ENCODE measurements at places on chromosomes 3 and 15.

- DNase-seq = no peak
Observed at GRCh38 chr15:66834881-66835878, 133.1 kb downstream of the SMAD6 start.

- DNase-seq = no peak
Observed at GRCh38 chr3:59762941-59763340, 713.1 kb upstream of the CFAP20DC start.

DNA sequence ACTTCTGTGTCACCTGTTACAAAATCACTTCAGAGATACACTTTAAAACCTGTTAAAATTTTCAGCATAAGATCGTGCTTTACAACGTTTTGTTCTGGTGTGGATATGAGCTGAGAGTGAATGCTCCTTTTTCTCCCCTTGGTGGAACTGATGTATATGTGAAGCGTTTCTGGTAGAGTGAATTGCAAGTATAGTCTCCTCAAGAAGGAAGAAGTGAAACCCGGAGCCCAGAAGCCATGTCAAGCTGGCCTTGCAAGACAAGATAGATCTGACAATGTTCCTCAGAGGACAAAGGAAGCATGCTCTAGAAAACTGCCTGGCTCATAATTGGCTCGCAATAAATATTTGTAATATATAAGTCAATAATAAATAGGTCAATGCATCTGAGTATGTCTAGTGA lies 23.6 kb downstream of the SERPINI2 start:
- DNase-seq = no peak

DNA sequence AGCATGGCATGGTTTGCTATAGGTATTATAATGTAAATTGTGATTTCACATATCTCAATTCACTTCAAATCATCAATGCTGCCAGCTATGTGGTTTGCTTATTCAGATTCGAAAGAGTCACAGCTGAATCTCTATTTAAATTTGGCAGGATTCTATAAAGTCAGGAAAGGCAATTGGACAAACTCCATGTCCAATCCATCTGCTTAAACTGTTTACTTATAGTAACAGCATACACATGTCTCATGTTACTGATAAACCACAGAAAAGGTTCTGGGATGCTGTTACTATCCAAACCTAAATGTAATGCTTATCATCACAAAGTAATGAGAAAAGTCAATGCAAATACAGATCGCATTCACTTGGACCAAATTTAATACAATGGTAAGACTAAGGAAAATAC lies 229.7 kb downstream of the ISL2 start:
- no peak for DNase-seq

DNA sequence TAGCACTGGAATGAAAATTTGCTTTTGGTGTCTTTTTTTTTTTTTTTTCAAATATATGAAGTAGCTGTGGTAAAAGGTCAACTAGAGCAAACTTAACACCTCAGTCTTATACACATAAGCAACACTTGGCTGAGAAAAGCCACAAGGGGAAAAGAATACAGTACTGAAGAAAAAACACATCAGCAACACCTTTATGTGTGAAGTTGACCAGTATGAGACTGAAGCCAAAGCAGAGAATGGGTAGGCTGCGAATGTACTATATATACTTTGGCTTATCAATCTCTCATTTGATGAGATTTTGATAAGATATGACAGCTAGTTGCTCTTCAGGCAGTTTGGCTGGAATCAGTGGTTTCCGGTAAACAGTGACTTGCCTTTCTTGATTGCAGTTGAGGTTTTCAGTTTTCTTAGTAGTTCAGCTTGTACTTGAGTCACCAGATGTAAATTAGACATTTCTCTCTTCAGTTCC lies 22.0 kb upstream of the ZCWPW2 start:
- DNase-seq = peak; percentile 5

DNA sequence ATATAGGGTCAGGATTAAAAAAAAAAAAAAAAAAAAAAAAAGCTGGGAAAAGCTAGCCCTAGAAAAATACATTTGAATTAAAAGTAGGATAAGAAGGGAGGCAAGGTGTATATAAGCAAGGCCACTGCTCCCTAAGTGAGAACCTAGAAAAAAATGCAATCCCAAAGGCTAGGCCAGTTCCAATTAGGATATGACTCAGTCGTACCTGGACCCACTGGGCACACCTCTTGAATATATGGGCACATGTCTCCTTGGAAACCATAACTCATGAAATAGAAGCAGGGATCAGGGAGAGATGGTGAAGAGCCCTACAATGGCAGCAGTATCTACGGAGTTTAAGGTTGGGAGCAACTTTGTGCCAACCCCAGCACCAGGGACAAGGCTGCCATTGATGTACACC lies 314.1 kb upstream of the IL12A start:
- no peak for DNase-seq

GRCh38 chr3:24428481-24428880 lies 66.2 kb downstream of the THRB start:
- DNase-seq = no peak

DNA sequence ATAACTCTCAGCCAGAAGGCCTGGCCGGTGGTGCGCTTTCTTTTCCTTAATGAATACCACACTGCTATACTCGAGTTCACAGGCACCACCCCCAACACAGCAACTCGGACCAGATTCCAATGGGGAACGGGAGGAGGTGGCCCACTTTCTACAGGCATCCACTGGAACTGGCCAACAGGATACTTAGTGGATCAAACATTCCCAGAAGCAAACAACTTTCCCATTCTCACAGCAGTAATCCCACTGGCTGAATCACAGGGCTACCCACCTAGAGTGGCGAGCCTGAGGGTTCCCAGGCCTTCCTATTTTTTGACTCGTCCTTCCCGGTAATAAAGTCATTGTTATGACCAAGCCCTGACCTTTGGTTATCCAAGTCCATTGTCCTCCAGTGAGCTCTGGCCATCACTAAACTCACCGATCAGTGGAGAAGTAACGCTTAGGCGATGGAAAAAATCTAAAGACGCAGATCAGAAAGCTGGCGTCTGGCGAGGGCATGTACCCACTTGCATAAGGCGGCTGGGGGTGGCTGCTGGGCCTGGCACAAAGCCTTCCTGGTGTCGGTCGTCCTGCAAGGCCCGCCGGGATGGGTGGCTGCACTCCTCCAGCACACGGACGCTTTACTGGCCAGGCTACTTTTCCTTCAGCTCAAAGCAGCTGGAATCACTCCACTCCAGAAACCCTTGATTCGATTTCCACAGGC lies 1.2 kb downstream of the EOGT start:
- no peak for DNase-seq

DNA sequence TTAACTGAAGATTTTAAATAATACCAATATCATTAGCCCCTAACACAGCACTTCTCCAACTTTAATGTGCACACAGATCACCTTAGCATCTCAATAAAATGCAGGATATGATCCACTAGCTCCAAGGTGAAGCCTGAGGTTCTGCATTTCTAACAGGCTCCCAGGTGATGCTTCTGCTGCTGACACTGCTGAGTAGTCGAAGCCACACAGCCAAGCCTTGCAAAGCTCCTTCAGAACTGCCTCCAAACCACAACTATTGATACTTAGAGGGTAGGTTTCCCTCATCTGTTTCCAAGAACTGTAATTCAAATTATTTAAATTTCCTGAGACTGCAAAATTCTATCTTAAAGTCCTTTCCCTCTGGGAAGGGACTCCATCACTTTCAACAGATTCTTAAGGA lies 3.9 kb downstream of the RIOX2 start:
- DNase-seq = no peak

- no peak for DNase-seq
Observed at GRCh38 chr3:55968331-55968730, 481.2 kb upstream of the WNT5A start.

- no peak for DNase-seq
Observed at GRCh38 chr15:90029024-90029423, 27.9 kb downstream of the ZNF710 start.

DNA sequence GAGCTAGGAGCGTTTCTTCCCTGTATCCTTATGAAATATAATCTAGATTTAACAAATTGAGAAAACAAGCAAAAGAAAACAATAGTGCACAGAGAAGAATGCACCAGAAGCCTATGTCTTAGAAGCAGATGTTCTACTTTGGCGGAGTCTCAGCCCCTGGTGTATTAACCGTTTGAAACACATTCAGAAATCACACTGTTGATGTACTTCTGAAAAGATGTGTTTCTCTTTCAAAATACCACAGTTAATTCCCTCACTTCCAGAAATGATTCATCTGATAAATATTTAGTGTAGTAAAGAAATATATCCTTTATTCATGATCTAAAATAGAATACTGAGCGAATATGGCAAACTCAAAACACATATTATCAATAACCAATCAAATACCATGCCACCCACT lies 77.7 kb downstream of the CBLB start:
- DNase-seq = no peak

DNA sequence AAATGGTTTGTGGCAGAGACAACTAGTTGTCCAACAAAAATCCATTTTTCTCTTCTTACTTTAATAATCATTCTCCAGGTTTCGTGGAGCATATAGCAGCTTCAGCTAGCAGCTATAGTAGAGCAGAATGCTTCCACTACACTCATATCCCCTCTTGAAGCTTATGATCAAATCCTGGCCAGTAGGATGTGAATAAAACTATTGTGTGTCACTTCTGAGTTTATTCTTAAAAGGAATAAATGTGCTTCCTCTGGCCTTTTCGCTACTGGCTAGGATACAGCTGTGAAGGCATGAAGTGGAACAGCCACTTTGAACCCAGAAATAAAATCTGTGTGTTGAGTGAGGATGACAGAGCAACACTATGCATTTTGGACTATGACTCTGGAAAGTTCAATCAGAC lies 7.8 kb upstream of the CPOX start:
- no peak for DNase-seq

DNA sequence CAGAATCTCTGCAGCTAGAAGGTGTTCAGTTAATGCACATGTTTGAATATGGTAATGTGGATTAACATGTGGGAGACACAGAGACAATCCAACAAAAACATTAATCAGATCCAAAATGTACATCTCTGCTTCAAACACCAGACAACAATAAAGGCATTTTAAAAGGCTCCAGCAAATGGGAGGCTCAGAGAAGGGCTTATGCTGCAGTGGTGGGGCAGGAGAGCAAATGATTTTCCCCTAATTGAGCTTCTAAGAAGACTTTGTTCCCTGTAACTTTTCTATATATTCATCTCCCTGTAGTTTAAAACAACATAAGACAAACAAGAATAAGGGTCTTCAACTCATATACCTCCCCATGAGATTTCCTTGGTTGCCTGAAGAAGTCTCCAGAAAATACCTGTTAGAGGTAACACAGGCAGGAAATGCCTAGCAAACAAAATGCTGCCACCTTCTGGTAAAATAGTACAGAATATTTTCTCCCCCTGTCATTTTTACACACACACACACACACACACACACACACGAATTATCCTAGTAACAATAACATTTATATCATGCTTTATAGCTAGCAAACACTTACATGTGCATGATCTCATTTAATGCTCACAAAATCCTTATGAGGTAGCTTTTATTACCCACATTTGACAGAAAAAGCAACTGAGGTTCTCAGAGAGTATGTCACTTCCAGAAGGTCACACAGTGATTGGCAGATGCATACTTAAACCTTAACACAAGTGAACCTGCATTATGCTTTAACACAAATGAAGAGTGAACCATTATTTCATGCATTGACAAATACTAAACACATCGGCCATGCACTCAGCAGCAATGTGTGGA lies 123.4 kb upstream of the MB21D2 start:
- no peak for DNase-seq

DNA sequence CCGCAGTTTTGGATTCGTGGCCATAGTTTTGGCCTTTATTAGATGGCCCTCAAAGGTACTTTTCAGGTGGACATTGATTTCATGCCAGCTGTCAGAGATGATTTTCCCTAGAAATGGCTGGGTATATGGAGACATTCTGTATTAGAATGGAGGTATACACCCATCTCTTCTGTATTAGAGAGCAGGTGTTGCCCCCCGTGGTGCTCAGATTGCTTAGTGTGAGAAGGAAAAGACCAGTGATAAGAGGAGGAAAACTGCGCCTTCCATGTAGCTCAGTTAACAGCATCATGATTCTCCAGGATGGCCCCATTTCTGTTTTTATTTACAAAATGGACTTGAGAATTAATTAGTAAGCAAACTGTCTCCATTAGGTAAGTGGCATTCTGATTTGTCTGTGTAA lies 145.9 kb downstream of the IGF1R start:
- DNase-seq = no peak

DNA sequence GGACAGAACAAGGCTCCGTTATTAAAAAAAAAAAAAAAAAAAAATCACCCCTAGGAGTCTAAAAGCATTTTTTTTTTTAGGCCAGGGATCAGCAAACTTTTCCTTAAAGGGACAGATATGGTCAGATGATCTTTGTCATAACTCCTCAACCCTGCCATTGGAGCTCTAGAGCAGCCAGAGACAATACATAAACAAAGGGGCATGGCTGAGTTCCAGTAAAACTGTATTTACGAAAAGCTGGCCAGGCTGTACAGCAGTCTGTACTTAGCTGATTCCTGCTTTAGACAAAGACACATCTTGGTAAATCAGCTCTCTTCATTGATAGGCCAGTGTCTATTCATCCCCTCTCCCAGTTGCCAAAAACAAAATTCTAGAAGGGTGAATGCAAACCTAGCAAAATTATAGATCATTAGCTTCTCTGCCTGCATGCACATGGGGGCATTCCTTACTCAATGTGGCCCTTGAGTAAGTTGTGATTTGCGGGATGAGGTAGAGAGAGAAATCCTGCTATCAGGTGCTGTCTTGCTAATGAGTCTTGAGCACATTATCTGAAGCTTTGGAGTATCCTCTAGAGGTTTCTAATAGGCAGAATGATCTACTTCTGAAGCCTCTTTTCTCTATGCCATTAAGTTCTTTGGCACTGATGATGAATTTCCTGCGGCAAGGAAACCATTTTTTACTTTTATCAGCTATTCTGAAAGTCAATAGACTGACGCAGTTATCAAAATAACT lies 35.2 kb downstream of the SENP8 start:
- no peak for DNase-seq

DNA sequence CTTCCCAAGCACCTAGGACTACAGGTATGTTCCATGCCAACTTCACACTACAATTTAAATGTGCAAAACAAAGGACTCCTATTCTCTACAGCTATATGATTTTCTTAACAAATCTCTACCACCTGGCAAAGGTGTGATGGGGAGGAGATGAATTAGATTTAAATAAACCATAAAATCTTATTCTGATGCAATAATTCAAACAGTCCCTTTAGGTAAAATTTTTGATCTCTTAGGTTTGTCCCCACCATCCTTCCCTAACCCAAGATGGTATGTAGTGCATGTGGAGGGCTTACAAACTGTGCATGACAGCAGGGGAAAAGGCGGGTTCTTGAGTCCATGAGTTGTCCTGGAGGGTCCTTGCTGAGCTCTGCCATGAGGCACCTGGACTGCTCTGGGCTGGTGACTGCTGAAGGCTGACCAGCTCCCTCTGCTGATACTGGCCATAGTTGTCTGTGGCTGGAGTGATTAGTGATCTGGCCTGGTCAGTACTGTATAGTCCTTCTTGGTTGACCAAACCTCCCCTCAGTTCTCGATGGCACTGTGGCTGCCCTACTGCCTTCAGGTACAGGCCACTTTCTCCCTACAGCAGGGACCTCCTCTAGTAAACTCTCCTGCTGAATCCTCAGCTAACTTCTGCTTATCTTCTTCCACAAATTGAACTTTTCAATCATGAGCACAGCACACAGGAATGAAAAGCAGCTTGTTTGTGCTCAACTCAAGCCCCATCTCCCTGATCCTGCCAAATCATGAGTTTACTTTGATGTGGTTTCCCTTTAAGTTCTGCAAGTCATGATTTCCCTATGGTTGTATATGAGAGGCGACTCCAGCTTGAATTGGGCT lies 30.1 kb downstream of the CFAP161 start:
- DNase-seq = no peak

Measured in stimulated activated CD4-positive, alpha-beta T cell treated with anti-CD3 and anti-CD28 coated beads, Interleukin-2, amount 100 ng/mL, for 48 hours (primary cell).